ENCODE measurements at places on chromosomes 3 and 15.

DNA sequence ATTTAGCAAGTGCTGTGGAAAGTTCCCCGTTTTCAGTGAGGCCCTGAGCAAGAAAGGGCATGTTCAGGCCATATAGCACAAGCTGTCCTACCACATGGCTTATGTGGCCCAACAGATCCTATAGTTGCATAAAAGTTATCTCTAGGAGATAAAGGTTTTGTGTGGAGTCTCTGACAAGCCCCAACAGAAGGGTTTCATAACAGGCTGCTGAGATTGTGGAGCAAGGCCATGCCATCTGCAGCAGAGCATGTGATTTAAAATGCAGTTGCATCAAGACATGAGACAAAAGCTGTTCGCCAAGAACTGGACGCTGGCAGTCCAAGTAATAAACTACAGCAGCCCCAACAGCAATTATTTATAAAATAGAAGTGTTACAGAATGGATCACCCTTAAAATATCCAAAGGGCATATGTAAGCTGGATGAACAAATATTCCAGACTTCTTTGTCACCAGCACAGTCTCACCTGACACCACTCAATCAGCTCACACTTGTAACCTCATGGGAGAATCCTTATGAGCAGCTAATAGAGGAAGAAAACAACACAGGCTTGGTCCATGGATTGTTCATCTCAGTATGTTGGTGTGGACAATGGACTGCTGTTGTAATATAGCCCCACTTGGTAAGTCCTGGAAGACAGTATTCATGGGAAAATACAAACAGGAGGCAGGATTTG lies 14.4 kb upstream of the CLDN1 start:
- DNase-seq: no peak

DNA sequence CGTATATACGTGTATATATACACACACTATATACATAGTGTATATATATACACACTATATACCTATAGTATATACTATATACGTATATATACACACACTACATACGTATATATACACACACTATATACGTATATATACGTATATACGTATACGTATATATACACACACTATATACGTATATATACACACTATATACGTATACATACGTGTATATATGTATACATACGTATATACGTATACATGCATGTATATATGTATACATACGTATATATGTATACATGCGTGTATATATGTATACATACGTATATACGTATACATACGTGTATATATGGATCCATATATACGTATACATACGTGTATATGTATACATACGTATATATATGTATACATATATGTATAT lies 9.4 kb downstream of the HACL1 start:
- no peak for DNase-seq

GRCh38 chr3:193564012-193564411 lies 9.3 kb upstream of the ATP13A4 start:
- no peak for DNase-seq

GRCh38 chr15:93206893-93207292 lies 117.9 kb upstream of the RGMA start:
- no peak for DNase-seq

GRCh38 chr3:41097896-41098496 lies 101.3 kb upstream of the CTNNB1 start:
- DNase-seq: no peak

Measured in stimulated activated CD8-positive, alpha-beta memory T cell treated with anti-CD3 and anti-CD28 coated beads, Interleukin-15, amount 100 ng/mL, for 1 hour (primary cell).